ENCODE measurements at places on chromosomes 1 and 21. TPM values are rescaled to one million over a fixed set of nuclear protein-coding genes. Genes with fewer than 3 reads are reported as not detected.

DNA sequence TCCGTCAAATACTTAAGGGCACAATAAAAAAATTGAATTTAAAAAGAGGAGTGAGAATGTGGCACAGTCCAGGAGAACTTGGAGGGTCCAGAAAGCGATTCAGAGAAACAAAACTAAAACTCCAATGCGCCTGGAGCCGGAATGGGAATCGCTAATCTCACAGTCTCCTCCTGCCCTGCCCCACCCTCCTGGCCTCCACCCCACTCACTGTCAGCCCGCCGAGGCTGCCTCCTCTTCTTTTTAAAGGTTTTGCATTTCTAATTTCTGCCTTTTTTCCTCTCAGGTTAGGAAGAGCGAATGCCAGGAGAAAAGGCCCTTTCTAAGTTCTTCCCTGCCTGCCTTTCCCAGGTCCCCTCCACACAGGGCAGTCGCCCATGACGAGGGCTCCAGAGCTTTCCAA lies 135.3 kb downstream of the ZBTB18 start:
- no peak for DNase-seq

TEDDM1 gene
- not detected for total RNA-seq

DNA sequence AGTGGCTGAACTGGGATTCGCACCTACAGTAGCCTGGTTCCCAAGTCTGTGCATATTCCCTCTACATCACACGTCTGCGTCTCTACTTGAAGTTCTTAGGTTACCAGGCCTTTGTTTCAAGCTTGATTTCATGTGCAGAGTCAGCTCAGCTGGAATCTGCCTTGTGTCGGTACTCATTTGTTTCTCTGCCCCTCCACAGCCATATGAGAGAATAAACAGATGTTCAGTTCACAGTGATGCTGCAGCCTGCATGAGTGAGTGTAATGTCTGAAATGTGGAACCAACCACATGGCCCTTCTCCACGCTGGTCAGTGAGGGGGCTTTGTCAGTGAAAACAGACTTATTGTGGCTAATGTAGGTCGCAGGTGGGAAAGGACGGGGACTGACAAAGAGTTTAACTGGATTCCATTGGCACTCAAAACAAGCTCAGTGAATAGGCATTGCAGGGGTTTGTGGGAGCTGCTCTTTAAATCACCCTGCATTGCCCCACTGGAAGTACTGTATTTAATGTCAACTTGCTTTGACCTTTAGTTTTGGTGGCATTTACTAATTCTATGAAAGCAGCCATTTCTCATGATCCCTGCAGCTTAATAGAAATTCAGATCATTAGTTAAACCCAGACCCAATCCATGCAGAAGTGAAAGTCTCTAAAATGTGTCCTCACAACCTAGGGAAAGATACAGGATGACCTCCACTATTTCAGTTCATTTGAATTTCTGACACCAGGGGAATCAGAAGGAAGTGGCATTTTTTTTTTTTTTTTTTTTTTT lies 136.4 kb upstream of the FAM78B start:
- DNase-seq: no peak

DNA sequence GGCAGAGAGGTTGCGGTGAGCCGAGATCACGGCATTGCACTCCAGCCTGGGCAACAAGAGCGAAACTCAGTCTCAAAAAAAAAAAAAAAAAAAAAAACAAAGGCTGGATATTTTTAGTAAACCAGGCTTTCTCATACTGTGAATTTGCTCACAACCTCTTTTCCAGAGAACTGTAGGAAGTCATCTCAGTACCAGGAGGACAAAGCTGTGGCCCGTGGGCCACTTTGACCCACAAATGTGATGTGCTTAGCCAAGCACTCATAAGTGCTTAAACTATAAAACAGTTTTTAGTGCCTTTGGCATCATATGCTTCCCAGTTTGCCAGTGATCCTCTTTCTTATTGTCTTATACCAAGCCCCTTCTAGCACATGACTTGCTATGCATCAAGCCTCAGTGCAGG lies 46.5 kb downstream of the RNF11 start:
- DNase-seq: no peak

SYPL2 gene
- 16.0 TPM for total RNA-seq

DNA sequence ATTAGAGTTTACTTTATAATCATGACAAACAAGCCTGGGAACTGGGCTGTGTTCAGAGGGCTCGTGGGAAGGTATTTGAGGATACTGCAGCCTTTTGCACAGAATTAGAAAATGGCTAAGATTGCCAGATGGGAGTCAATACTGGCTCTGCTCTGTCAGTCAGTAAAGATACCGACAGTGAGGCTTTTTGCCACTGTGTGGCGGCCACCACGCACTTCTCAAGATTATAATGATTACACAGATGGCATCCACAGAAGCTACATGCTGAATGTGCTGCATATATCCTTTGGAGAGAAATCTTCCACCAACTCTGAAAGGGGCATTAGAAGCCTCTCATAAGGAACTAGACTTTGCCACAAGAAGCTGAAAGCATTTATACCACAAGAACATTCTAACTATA lies 213.4 kb upstream of the PTBP2 start:
- no peak for DNase-seq

DNA sequence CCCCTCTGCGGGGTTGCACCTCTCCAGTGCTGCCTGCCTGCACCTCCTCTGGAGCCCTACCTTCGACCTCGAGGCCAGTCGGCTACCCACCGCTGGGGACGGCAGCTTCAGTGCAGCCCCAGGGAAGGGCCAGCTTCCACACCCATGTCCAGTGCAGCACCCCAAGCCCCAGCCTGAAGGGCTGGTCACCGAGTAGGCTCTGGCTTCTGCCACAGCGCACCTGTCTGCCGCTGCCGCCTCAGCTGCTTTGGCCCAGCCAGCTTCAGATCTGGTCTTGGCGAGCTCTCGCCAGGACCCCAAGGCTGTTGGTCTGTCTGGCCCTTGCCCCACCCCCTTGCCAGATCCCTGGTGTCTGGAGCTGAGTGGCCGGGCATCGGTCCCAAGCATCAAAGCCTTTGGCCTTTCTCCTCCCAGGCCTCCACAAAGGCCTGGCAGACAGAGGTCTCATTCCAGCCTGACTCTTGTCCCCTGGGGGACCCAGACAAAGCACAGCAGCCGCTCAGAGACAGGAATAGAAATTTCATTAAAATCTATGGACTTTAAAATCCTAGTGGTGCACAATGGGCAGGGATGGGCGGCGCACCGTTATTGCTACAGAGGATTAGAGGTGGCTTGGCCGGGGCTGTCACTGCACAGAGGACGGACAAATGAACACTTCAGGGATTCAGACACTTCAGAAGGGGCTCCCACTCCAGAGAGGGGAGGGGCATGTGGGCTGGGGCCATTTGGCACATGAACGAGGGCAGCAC lies 4.8 kb downstream of the CCDC24 start:
- no peak for DNase-seq

SOD1 gene
- 306 TPM for total RNA-seq

- DNase-seq: peak; percentile 88
Observed at GRCh38 chr1:24955161-24955560, 25.1 kb upstream of the RUNX3 start.

DNA sequence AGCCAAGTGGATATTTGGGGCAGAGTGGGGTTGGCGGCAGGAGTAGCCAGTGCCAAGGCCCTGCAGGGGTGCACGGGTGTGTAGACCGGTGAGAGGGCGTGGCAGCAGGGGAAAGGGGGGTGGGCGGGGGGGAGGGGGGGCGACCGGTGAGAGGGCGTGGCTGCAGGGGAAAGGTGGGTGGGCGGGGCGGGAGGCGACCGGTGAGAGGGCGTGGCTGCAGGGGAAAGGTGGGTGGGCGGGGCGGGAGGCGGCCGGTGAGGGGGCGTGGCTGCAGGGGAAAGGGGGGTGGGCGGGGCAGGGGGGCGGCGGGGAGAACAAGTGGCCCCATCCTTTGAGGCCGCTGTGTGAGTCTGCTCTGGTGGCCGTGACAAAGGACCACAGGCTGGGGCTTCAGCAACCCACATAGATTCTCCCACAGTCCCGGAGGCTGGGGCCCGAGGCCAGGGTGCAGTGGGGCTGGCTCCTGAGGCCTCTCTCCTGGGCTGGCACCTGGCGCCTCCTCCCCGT lies 25.8 kb downstream of the RRP1 start:
- DNase-seq: no peak

DNA sequence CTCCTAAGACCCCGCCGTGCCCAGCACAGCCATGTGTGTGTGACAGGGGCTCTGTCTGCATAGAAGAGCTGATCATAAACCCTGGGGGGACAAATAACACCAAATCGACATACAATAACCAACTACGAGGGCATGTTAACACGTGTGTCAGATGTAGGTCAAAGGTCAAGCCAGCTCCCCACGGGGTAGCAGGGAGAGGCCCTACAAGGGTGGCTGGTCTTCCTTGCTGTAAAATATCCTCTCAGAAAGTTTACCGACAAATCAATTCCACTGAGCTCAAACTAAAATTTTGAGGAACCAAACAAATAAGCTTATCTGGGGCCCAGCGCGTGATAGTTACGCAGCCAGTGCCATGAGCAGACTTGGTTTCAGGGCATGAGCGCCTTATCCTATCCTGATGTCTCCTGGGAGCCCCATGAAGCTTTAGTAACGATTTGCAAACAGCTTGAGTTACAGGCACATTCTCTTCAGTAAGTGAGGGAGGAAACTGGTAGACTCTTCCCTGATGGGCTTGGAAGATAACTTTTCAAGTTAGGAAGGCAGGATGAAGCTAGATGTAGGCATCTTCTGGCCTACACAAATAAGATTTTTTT lies 2.7 kb upstream of the TMPRSS3 start:
- no peak for DNase-seq

DNA sequence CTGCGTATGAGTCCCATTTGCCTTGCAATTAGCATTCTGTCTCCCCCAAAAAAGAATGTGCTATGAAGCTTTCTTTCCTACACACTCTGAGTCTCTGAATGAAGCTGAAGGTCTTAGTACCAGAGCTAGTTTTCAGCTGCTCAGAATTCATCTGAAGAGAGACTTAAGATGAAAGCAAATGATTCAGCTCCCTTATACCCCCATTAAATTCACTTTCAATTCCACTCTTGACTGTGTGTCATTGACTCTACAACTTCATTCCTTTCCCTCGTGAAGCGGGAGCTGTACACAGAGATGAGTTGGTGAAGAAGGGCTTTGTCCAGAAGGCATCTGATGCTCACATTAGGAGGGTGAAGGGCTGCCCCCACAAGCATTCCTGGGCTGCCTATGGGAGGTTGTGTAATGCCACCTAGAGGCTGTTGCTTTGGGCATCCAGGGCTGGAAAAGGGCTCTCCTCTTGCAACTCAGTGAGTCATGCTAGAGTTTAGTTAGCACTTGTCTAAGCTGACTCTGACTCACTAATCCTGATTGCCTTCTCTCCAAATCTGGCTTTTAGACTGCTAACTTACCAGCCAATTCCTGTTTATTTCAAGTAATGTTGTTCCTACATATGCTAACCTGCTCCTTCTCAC lies 1.8 kb downstream of the SPRR1B start:
- peak; percentile 65 for DNase-seq

GRCh38 chr1:216742625-216743024 lies 19.4 kb upstream of the ESRRG start:
- DNase-seq: no peak

DNA sequence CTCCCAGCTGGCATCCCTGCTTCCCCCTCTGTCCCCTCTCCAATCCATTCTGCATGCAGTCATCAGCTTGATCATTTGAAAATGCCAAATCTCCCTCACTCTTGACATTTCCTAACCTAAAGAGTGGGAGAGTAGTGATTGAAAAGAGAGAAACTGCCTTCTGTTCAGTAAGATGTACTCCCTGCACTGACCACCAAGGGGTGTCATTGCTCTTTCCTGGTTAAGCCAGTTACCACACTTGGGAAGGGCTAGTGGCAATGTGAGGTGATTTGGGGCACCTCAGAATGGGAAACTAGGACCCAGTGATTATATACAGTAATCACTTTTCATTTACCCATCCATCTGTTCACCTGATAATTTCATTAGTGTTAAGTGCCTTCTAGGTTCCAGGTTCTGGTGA lies 6.9 kb upstream of the TMEM269 start:
- peak; percentile 31 for DNase-seq

DNA sequence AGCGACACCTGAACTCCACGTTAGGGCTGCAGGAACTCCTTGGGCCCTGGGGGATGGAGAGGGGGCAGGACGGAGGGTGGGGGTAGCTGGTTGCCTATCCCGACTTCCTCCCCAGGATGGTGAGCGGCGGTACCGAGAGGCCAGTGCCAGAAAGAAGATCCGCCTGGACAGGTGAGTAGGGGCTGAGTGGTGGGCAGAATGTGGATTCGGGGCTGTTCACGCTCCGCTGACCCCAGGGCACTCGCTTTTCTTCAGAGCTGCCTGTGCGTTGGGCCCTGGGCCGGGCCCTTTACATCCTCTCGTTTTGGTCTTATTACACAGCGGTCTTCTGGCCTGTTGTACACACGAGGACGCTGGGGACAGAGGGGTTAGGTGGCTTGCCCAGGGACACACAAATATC lies 20.8 kb downstream of the FAM151A start:
- DNase-seq: no peak

GOLT1A gene
- total RNA-seq: 0.28 TPM

TSPAN2 gene
- total RNA-seq: 5.5 TPM

PHLDA3 gene
- total RNA-seq: 107 TPM

Data from HFFc6 (cell line).